Hepatocyte (in vitro differentiated cells): ENCODE measurements at places on chromosomes 1 and 21. TPM values are rescaled to one million over a fixed set of nuclear protein-coding genes. Genes with fewer than 3 reads are reported as not detected.

GRCh38 chr1:51193564-51193963 is 42.5 kb upstream of the RNF11 start:
- no peak for DNase-seq
- H3K27me3 ChIP-seq = no peaks in the 10 kb centered on the region
- H3K4me1 ChIP-seq = no peaks in the 10 kb centered on the region

DNA sequence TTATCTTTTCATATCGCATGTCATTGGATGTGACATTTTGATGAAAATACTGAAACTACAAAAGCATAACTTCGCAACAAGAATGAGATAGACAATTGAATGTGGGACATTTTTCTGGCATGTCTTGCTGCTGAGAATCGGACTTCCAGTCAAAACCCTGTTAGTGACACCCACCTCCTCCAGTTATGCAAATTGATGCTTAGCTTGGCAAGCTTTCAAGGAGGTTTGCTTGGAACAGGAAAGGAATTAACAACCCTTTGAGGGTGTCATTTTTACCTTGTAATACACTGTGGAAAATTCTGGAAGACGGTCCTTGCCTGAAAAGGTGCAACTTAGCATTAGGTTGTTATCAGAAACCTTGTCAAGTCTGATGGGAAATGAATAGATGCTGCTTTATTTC is 38.8 kb upstream of the FAM3B start:
- H3K27me3 ChIP-seq = no peaks in the 10 kb centered on the region
- no peak overlapping the region for H3K27ac ChIP-seq
- H3K4me1 ChIP-seq = no peaks in the 10 kb centered on the region
- no peaks in the 10 kb centered on the region for H3K36me3 ChIP-seq
- H3K4me3 ChIP-seq = no peak overlapping the region

- no peaks in the 10 kb centered on the region for H3K36me3 ChIP-seq
- no peaks in the 10 kb centered on the region for H3K4me1 ChIP-seq
- no peaks in the 10 kb centered on the region for H3K27me3 ChIP-seq
- DNase-seq = no peak
Observed at GRCh38 chr21:29540289-29540688, 241.6 kb downstream of the BACH1 start.

DNA sequence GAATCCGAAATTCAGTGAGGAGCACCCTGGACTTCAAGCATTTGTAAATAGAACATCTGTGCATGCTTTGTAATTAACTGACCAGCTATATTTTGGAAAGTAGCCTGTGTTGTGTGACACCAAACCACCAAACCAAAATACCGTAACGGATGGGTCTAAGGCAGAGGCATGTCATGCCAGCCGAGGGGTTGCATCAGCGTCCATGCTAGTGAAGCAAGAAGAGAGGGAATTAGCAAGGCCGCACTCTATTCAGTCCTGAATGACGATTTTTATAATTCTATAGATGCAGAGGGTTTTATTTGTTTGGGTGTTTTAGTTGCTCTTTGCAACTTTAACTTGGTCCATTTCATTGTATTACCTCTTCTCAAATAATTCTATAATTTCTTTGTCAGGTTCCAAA is 116.8 kb upstream of the SMYD2 start:
- H3K27me3 ChIP-seq = peaks cover 13% of the 10 kb centered on the region
- no peak overlapping the region for H3K4me3 ChIP-seq
- H3K27ac ChIP-seq = no peak overlapping the region
- H3K4me1 ChIP-seq = no peaks in the 10 kb centered on the region

- no peaks in the 10 kb centered on the region for H3K4me1 ChIP-seq
- no peaks in the 10 kb centered on the region for H3K27me3 ChIP-seq
- no peak overlapping the region for H3K4me3 ChIP-seq
- no peak overlapping the region for H3K27ac ChIP-seq
Observed at GRCh38 chr1:25990251-25990650, 7.6 kb downstream of the PAFAH2 start.

DNA sequence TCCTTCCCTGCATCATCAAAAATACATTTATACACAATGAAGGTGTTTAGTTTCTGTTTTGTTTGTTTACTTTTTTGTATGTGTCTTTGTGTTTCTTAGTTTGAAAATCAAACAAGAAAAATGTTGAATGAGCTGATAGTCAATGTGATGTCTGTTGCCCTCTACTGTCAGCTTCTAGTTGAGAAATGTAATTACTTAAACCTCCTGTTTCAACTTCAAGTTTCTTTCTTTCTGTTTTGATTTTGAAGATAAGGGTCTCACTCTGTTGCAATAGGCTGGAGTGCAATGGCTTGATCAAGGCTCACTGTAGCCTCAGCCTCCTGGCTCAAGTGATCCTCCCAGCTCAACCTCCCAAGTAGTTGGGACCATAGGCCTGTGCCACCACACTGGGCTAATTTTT is 37.5 kb downstream of the SPTA1 start:
- H3K36me3 ChIP-seq = no peaks in the 10 kb centered on the region
- no peak overlapping the region for H3K27ac ChIP-seq
- no peak for DNase-seq
- H3K4me3 ChIP-seq = no peak overlapping the region
- no peaks in the 10 kb centered on the region for H3K27me3 ChIP-seq

DNA sequence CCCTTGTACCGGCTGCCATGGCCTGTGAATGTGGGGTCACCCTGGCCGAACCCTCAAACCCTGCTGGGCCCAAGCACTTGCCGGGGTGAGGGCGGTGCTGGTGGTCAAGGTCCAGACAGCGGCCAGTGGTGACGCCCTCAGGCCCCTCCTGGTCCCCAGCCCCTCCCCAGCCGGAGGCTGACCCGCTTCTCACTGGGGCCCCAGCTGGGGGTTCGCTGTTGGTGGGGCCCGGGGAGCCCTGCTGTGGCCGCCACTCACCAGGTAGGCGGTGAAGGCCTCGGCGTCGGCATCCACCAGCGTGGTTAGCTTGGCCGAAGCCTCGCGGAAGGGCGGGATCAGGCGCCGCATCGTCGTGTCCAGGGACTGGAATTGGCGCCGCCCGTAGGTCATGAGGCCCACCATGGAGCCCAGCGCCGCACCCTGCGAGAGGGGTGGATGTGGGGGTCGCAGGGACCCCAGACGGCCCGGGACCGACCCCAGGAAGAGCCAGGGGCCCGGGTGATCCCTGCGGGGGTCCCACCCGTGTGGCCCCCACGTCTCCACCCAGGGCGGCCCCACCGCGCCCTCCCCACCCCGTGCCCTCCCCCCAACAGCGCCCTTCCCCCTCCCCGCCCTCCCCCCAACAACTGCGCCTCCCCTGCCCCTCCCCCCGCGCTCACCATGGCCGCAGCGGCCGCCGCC is 10.1 kb downstream of the FTCD start:
- H3K36me3 ChIP-seq = no peaks in the 10 kb centered on the region
- H3K27ac ChIP-seq = no peak overlapping the region
- H3K27me3 ChIP-seq = no peaks in the 10 kb centered on the region
- DNase-seq = no peak
- H3K4me3 ChIP-seq = no peak overlapping the region
- H3K4me1 ChIP-seq = peaks cover 8% of the 10 kb centered on the region

The TCP10L gene
- total RNA-seq = 0.40 TPM in 1 of 2 replicates, not detected in the other

GRCh38 chr21:38181096-38181495 is 75.7 kb upstream of the KCNJ15 start:
- no peak overlapping the region for H3K4me3 ChIP-seq
- no peak for DNase-seq
- no peaks in the 10 kb centered on the region for H3K4me1 ChIP-seq
- H3K36me3 ChIP-seq = no peaks in the 10 kb centered on the region
- no peak overlapping the region for H3K27ac ChIP-seq

GRCh38 chr1:66779475-66780078 is 21.5 kb downstream of the INSL5 start:
- no peak for DNase-seq
- no peaks in the 10 kb centered on the region for H3K27me3 ChIP-seq
- H3K36me3 ChIP-seq = no peaks in the 10 kb centered on the region
- no peaks in the 10 kb centered on the region for H3K4me1 ChIP-seq
- H3K27ac ChIP-seq = no peak overlapping the region
- no peak overlapping the region for H3K4me3 ChIP-seq

GRCh38 chr1:153357076-153357852 is 390 bp upstream of the S100A9 start:
- H3K36me3 ChIP-seq = no peaks in the 10 kb centered on the region
- DNase-seq = no peak
- H3K4me1 ChIP-seq = no peaks in the 10 kb centered on the region
- H3K27ac ChIP-seq = no peak overlapping the region
